ENCODE measurements at places on chromosomes 2 and 18.

- DNase-seq = no peak
Observed at GRCh38 chr2:240355962-240356361, 79.5 kb upstream of the GPC1 start.

DNA sequence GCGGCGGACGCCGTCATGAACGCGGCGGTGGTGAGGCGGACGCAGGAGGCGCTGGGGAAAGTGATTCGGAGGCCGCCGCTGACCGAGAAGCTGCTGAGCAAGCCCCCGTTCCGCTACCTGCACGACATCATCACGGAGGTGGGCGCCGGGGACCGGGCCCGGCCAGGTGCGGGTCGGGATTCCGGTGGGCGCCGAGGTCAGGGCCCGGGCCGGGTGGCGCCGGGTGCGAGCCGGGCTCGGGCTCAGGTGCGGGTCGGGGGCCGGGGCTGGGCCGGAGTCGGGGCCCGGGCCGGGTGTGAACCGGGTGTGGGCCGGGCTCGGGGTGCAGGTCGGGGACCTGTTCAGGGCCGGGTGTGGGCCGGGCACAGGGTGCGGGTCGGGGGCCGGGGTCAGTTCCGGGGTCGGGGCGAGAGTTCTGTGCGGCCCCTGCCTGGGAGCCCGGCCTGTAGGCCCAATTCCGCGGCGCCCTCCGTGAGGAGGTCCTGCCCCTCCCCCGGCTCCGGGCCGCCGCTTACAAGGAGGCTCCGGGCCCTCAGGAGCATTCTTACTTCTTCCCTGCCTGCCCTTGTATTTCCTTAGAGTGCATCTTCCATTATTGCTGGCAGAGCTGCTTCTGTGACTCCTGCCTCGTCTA lies 447 bp downstream of the TRAF3IP1 start:
- DNase-seq = no peak

- no peak for DNase-seq
Observed at GRCh38 chr2:225064362-225064761, 22.1 kb upstream of the DOCK10 start.

DNA sequence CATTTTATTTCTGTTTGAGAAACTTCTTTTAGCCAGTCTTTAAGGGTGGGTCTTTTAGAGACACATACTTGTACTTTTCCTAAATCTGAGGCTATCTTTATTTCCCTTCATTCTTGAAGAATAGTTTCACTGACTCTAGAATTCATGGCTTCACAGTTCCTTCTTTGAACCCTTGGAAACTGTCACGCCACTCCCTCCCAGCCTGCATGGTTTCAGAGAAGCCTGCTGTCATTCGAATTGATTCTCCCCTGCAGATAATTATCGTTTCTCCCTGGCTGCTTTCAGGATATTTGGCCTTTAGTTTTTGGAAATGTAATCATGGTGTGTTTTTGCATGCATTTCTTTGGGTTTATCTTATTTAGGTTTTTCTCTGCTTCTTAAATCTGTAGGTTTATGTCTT lies 72.0 kb upstream of the REV1 start:
- DNase-seq = no peak

- no peak for DNase-seq
Observed at GRCh38 chr2:10332402-10333246, 29.9 kb downstream of the HPCAL1 start.

DNA sequence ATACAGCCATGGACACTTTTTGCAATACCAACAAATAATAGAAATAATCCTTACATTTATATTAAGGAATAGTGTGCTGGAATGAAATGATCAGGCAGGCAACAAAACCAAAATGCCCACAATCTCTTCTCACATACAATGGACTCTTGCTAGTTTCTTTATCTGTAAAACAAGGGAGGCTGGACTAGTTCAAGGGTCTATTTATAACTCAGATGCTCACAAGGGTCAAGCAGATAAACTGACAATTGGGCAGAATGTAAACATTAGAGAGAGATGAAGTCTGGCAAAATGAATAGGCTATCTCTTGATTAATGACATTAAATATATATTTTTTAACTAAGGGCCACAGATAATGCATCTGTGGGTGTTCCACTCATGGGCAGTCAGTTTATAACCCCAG lies 11.4 kb downstream of the PPIL3 start:
- DNase-seq = no peak

DNA sequence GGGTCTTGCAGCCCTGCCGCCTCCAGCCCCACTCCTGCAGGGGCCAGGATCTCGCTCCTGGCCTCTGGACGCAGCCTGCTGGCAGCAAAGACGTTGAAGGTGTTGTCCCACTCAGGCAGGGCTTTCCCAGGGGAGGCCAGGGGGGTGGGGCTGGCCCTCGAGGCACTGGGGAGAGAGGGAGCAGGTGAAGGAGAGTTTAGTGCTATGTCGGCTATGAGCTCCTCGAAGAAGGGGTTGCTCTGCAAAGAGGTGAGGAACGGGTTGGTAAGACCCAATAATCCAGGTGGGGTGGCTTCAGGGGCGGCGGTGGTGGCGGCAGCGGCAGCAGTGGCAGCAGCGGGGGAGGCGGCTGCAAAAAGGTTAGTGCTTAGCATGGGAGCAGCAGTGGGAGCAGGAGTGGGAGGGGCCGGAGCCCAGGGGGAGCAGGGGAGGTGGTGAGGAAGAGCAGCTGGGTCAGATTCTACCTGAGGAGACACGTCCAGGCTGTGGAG lies 9.7 kb upstream of the SFXN5 start:
- DNase-seq = no peak

- no peak for DNase-seq
Observed at GRCh38 chr2:16718576-16719484, 53.2 kb upstream of the CYRIA start.

GRCh38 chr2:238473523-238473922 lies 46.8 kb downstream of the ASB1 start:
- no peak for DNase-seq

DNA sequence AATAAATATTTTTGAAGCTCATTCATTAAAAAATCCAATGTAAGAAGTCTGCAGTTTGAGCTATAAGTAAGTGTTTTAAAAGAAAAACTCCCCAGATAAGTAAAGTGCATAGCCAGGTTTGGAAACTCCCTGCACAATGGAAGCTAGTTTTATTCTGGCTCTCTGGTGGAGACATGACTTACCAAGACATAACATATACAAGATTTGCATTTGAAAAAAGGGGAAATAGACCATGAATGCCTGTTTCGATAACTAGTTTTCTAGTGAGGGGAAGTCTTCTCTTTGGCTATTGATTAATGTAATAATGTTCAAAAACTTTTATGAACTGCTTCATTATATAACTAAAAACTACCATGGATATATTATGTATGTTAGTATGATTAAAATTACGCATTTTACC lies 435.2 kb downstream of the ARHGAP15 start:
- no peak for DNase-seq

DNA sequence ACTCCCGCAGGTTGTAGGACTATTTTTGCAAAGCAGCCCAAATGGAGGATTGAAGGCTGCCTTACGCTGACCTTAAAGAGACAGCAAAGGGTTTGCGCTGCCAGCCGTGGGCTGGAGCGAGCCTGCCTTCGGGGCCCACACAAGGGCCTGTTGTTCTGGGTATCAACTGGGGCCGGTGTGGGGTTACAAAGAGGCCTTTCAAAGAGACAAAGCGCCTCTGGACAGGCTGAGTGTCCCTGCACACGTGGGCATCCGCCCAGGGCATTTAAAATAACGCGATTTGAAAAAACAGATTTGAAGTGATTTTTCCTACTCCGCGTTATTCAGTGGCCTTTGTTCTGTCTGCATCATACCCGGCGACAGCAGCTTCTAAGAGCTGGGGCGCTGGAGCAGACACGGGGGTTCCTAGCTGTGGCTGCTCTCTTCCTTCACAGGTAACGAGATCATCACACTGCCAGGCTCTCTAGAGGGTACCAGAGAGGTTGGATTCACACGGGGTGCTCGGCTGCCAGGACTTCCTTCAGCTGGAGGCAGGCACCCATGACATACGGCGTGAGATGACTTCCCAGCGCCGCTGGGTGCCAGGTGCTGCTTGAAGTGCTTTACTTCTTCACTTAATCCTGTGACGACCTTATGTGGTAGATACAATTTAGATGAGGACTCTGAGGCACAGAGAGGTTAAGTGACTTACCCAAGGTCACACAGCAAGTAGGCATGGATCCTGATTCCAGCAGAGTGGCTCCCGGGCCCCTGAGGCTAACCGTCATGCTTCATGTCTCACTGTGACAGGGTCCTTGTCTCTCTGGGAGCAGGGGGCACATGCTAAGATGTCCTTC lies 32.2 kb downstream of the MAL start:
- DNase-seq = no peak

- peak; percentile 61 for DNase-seq
Observed at GRCh38 chr2:70086278-70086837, 919 bp upstream of the PCBP1 start.

DNA sequence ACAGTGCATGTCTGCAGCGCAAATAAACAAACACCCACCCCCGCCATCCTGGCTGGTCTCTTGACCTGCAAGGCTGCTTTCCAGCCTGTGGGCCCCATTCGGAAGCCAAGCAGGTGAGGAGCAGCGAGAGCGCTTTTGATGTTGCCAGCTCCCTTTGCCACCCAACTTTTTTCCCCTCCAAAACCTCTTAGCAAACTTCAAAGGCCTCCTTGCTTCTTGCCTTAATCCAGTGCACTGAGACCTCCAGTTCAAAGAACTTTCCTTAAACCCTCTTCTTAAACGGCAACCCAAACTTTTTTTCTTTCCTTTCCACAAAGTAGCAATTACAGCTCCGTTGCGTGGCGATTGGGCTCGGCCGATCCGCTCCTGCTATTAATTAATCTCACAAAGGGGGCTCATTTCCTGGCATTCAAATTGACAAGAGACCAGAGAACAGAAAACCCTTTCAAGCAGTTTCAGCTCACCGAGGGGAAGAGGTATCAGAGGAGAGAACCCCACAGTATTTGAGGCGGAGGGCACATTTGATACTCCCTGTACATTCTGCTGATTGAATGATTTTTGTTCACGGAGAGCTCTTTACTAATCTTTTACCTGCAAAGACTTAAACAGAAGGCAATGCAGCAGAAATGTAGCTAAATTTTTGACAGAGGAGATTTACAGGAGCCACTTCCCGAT lies 531.4 kb downstream of the TMEM182 start:
- no peak for DNase-seq

DNA sequence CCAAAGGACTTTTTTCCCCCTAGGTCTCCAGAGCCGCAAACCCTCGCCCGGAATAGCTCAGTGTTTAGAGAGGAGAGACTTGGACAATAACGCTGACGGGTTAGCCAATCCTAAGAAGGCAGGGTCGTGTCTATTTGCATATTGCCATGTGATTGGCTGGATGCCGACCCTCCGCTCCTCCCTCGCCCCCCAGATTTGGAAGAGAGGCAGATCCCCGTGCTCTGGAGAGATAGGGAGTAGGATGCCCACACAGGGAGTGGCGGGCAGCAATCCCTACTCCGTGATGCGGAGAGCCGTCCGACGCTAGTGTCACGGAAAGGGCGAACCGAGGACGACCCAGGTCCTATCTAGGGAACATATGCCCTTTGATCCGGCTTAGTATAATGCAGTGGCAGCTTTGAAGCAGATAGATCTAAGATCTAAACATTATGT lies 1.4 kb downstream of the WNT6 start:
- DNase-seq = peak; percentile 25

DNA sequence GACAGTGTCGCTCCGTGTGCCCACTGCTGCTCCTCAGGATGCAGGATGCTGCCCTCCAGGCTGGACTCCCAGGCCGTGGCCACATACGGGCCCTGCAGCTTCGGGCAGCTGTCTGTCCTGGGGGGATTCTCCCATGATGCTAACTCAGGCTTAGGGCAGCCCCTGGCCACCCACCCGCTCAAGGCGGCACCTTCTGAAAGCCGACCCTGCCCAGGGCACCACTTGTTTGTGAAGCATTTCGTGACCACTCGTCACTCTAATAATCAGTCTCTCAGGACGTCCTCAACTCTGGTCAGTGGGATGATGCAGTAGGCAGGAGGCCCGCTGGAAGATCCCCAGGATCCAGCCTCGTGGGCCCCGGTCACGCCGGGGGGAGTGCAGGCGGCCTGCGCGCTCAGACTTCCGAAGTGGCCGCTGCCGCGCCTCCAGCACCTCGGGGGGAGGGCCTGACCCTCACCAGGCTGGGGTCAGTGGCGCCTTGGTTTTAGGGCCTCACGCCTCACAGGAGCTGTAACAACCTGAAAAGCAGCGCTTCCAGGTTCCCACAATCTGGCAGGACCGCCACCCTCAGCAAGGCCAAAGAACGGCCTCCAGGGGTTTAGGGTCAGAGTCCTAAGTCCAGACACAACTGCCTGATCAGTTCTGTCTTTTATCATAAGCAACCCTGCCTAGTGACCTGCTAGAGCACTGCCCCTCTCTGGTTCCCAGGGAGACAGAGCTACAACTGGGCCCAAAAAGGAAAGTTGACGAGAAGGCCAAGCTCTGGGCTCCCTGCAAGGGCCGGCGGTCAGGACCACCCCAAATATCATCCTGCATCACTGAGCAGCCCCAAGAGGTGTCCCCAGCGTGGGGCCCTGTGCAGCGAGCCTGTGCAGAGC lies 53.0 kb downstream of the EIPR1 start:
- no peak for DNase-seq

DNA sequence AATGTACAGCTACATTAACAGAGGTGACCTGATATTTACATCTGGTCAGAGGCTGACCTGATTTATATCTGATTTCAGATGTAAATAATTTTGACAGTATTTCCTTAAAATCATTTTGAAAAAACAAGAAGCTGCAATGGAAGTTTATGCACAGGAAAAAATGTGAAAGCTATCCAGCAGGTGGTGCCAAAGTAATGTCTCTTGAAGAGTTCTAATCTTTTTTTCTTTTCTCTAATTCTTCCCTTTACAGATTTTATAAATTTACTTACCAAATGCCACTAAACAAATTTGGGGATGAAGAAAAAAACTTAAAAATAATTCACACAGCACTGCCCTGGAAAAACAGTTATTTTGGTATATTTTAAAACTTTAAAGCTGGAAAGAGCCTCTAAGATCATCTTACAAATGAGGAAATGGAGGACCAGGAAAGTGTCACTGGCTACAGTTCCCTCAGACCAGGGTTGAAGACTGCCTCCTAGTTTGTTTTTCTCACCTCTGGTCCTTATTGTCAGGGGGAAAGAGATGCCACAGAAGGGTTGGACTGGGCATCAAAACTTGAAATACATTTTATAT lies 16.4 kb upstream of the FBLN7 start:
- no peak for DNase-seq

- no peak for DNase-seq
Observed at GRCh38 chr2:239329284-239329971, 71.4 kb downstream of the HDAC4 start.

- no peak for DNase-seq
Observed at GRCh38 chr2:151872463-151872862, 44.2 kb upstream of the ARL5A start.

GRCh38 chr2:65397122-65397521 lies 35.3 kb downstream of the SPRED2 start:
- DNase-seq = no peak

- DNase-seq = no peak
Observed at GRCh38 chr2:144414324-144414845, 105.5 kb downstream of the ZEB2 start.

- DNase-seq = no peak
Observed at GRCh38 chr2:113041871-113042270, 10.8 kb downstream of the IL36B start.
